Cortex of kidney (tissue), 1 donor: ENCODE measurements at places on chromosomes 5 and 9.

GRCh38 chr5:78671609-78672008 is 23.0 kb upstream of the LHFPL2 start:
- DNase-seq: no peak

DNA sequence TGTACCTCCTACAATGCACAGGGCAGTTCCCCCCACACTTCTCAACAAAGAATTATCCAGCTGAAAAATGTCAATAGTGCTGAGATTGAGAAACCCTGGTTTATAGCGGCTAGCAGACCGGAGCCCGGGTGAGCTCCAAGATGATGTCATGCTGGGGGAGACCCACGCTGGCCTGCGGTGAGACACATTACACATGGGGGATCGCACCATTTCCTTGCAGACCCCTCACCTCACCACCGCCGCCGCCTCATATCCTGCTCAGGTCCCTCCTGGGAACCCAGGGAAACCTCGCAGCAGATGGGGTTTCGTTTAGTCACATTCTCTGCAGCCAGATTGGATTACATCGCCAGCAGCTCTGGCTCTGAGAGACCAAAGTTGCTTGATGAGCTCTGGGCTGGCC is 14.7 kb upstream of the TNC start:
- DNase-seq: no peak

- no peak for DNase-seq
Measured at GRCh38 chr9:127185931-127186781, 63.7 kb upstream of the ANGPTL2 start.

GRCh38 chr5:89756955-89757354 is 652.6 kb downstream of the CETN3 start:
- no peak for DNase-seq

GRCh38 chr5:77298146-77298545 is 87.7 kb downstream of the PDE8B start:
- DNase-seq: no peak

GRCh38 chr5:174514983-174515394 is 209.4 kb upstream of the MSX2 start:
- DNase-seq: no peak
